Dermis blood vessel endothelial cell (primary cell): ENCODE measurements at places on chromosomes 12 and 14.

GRCh38 chr14:30297876-30298795, 260.8 kb upstream of the G2E3 start:
- DNase-seq, result no peak

DNA sequence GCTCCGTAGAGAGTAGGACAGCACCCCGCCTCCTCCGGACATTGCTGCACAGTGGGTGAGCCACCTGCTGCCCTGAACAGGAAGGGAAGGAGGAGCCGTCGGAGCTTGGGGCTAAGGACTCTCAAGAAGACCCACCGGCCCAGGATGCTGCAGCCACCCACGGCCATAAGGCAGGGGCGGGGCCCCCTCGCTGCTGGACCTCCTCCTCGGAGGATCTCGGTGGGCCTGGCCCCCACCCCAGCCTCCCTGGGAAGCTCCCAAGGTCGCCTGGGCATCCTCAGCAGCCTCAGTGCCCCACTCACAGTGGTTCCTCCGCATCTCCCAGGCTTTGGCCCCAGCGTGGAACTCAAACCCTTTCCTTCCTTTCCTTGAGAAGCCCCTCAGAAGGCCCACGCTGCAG, 68.6 kb upstream of the DIO3 start:
- DNase-seq, result no peak

GRCh38 chr12:122888232-122888752, 7.6 kb downstream of the VPS37B start:
- DNase-seq, result peak; percentile 96

DNA sequence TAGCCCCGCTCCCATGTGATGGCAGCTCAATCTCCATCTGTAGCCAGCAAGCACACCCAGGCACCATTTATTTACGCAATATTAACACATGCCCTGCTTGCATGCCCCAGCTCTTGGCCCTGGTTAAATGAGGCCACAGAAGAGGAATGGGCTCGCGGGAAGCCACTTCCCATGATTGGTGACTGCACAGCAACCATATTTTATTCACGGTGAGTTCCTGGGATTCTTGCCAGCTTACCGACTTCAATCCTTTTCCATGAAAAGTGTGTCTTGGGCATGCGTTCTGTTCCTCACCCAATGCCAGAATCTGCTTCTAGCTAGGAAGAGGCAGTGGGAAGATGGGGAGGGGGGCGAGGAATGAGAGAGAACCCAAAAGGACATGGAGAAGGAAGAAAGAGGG, 54.7 kb downstream of the PITPNM2 start:
- DNase-seq, result no peak

- no peak for DNase-seq
Measured at GRCh38 chr14:75849300-75849895, 132.4 kb downstream of the TGFB3 start.

GRCh38 chr12:68451261-68452077, 119.3 kb upstream of the MDM1 start:
- DNase-seq, result peak; percentile 21

- DNase-seq, result no peak
Measured at GRCh38 chr14:32083789-32084188, 6.7 kb downstream of the ARHGAP5 start.

DNA sequence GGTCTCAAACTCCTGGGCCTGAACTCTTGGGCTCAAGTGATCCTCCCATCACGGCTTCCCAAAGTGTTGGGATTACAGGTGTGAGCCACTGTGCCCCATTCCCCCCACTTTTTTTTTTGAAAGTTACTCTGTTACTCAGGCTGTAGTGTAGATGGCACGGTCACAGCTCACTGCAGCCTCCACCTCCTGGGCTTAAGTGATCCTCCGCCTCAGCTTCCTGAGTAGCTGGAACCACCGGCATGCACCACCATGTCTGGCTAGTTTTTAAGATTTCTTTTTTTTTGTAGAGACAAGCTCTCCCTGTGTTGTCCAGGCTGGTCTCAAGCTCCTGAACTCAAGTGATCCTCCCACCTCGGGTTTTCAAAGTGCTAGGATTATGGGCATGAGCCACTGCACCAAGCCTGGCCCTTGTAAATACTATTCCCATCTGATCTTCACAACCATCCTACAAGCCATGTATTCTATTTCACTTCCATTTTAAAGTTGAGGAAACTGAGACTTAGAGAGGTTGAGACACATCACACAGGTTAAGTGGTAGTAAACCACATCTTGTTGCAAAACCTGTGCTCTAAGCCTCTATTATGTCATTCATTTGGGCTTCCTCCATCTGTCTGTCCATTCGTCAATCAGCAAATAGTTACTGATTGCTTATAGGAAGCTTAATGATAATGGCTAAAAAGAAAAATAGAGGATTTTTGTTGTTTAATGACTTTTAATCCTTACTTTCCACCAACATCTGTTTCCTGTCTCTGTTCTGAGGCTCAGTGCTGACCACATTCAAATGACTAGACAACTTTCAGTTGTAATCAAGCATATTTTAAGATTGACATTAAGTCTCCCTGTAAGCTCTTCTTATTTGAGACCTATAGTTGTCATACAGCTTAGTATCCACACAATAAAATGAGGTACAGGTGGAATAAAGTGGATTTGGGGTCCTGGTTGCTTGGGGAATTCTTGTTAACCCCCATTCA, 9.2 kb downstream of the ASCL4 start:
- no peak for DNase-seq

GRCh38 chr12:91272461-91273063, 89.9 kb upstream of the DCN start:
- DNase-seq, result no peak

DNA sequence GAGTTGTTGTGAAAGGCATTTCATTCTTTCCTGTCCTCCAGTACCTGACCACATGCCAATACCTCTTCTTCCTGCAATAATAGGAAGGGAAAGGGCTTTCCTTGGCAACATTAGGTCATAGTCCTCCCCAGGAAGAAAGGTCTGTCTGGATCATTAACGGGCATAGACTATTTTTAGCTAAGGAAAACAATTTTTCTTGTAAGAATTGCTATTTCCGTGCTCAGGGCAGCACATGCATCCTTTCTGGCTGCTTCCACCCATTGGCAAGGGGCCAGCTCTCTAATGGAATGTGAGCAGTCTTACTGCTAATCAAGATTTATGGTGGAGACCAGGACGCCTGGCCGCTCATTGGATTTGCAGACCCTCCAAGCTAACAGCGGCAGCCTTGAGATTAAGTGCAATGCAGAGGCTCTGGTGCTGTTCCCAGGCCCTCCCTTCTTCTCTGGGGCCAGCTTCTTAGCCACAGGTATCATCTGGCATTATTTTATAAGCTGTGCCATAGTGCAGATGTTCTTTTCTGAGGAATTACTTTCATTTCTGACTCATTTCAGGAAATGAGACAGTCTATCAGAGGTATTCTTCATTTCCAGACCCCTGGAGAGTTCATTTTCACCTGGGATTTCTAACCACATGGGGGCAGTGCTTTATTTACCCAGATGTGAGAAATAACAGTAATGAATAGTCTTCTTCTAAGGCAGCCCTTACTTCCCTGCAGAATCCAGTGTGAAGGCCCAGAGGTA, 52.9 kb downstream of the ANO6 start:
- peak; percentile 99 for DNase-seq

DNA sequence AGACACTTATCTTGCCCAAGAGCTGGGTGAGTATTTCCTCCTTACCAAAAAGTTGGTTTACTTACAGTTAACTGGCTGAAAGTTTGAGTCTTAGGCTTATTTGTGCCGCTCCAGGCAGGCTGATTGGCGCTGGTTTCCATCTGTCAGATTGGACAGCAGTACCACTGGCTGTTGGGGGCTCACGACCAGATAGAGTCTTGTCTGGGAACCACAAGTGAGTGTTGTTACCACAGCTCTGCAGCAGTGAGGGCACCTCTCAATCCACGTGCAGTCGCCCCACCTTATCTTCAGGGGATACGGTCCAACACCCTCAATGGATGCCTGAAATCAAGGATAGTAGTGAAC, 58.9 kb downstream of the DDX51 start:
- no peak for DNase-seq

GRCh38 chr14:22854963-22855724, 16.4 kb upstream of the LRP10 start:
- DNase-seq, result no peak

- no peak for DNase-seq
Measured at GRCh38 chr12:130828895-130829294, 10.2 kb downstream of the STX2 start.

GRCh38 chr12:98208816-98209215, 306.6 kb upstream of the TMPO start:
- DNase-seq, result no peak

- no peak for DNase-seq
Measured at GRCh38 chr12:132142679-132143335, 1.3 kb downstream of the DDX51 start.

DNA sequence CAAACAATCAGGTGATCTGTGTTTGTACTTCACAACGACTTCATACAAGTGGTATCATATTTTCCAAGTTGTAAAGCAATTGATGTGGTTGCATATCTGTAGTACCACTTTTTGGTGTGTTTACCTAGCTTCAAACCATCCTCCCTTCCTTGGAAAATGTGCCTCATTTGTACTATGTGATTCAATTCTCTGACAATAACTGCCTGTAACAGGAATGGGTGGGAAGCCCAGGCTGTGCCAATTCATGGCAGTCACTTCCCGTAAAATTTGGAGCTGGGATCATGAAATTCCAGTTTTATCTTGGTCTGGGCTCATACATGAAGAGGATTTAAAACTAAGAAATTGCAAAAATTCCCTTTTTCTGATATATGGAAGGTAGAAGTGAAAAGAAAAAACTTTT, 250.1 kb downstream of the DIO2 start:
- no peak for DNase-seq

- DNase-seq, result no peak
Measured at GRCh38 chr12:1464925-1465324, 129.5 kb downstream of the FBXL14 start.

DNA sequence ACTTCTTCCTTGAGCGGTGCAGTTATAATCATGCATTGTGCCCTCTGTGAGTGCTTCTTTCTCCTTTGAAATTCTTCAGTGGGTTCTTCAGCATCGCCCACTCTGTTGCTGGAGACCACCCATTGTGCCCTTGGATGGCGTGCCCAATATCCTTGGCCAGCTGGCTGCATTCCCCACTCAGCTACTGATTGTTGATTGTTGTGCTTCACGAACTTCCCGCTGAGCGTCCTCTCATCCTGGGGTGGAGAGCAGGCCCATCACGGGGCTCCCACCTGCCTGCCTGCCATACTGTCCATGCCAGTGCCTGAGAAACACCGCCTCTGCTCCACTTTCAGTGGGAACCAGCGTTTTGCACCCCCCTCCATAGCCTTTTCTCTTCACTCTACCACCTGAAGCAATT, 8.6 kb upstream of the SSTR1 start:
- no peak for DNase-seq

- no peak for DNase-seq
Measured at GRCh38 chr12:71282925-71283324, 125.1 kb upstream of the TSPAN8 start.

DNA sequence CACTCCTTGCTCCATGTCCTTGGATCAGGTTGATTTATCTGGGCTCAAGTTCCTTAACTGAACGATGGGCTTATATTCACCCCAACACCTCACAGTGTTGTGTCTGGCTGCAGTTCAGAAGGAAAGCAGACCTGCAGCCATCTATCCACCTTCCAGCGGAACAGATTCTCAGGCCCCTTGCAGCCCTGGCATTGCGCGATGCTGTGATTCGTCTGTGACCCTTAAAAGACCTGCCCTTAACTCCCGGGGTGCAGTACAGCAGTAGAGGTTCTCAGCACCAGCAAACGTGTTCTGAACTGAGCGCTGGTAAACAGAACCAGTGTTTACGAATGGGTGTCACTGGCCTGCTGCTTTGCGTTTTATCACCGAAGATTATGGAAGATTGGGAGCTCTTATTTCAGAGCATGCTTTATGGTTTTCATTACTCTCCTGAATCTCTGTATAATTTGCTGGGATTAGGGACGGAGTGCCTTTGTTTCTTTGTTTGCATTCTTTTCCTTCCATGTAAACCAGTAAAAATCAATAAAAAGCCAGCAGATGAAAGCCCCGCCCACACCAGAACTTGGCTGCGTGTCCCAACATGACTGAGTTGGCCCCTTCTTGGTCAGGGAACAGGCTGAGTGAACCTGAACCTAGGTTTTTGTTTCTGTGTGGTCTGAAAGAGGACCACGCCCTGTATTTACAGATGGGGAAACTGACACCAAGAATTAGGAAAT, 286.7 kb upstream of the CRY1 start:
- no peak for DNase-seq

DNA sequence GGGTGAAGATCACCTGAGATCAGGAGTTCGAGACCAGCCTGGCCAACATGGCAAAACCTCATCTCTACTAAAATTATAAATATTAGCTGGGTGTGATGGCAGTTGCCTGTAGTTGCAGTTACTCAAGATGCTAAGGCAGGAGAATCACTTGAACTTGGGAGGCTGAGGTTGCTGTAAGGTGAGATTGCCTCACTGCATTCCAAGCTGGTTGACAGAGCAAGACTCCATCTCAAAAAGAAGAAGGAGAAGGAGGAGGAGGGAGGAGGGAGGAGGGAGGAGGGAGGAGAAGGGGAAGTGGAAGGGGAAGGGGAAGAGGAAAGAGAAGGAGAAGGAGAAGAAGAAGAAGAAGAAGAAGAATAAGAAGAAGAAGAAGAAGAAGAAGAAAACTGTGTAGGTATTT, 17.0 kb downstream of the RNASE10 start:
- no peak for DNase-seq

GRCh38 chr12:104109446-104110271, 28.4 kb downstream of the NFYB start:
- no peak for DNase-seq

DNA sequence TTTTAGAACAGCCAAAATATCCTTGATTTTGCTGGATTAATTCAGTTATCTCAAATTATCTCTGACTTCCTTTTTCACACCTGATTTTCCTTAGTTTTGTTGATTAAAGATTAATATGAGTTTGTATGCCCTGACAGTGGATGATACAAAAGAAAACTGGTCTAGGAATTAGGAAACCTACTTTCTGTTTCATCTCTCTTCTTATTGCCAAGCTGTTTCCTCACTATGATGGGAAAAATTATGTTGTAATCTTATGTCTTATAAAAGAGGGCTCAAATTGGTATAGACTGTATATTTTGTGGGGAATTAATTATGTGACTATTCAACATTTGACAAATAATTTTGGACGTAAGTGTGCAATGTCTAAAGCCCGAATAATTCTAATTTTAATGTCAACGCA, 271.6 kb downstream of the FBXL14 start:
- no peak for DNase-seq
